ENCODE measurements at places on chromosomes 2 and 18.

- DNase-seq = no peak
Observed at GRCh38 chr2:832635-833034, 118.0 kb upstream of the SNTG2 start.

DNA sequence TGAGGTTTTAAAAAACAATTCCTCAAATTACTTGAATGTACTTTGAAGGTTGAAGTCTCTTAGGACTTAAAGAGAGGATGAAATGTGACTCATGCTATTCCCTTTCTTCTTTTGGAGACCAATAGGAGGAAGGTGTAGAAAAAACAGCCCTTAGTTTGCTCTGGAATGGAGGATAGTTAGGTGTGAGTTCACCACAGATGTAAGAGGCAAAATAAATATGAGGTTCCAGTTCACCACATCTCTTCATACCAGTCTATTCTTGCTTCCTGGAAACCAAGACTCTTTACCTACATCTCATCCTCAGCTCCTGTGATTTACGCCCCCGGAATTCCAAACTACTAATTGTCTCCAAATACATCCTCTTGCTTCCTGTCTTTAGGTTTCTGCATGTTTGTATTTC, 77.5 kb upstream of the TTC21B start:
- no peak for DNase-seq

DNA sequence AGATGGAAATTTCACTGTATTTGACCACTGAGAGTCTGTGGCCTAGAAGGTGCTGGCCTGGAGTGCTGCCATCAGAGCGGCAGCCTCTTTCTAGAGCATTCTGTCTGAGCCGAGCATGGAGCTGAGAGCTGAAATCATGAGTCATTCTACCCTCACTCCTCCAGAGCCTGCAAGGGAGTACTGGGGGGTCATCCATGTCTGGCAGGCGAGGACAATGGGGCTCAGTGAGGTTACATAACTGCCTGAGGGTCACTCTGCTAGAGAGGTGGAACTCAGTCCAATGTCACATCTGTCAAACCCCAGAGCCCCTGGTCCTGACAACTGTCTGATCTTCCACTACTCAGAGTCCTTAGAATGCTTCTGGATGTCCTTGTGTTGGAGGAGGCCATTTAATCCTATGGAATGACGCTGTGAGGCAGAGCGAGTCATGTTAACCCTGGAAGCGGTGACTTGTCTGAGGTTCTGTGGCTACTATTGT, 65.3 kb downstream of the HAUS1 start:
- no peak for DNase-seq

DNA sequence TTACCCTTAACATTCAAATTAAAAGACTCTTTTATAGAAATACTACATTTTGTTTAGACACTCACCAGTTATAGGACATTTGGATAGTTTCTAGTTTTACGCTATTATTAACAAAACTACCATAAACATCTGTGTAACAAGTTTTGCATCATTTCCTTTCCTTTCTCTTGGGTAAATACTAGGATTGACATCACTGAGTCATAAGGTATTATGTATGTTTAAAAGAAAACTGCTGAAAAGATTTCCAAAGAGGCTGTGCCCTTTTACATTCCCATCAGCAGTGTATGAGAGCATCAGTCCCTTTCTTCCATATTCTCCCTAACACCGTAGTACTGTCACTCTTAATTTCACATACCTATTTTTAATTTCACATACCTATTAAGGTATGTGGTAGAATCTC, 130.6 kb downstream of the USP34 start:
- DNase-seq = no peak

- no peak for DNase-seq
Observed at GRCh38 chr2:197515315-197515738, 539 bp upstream of the MOB4 start.

DNA sequence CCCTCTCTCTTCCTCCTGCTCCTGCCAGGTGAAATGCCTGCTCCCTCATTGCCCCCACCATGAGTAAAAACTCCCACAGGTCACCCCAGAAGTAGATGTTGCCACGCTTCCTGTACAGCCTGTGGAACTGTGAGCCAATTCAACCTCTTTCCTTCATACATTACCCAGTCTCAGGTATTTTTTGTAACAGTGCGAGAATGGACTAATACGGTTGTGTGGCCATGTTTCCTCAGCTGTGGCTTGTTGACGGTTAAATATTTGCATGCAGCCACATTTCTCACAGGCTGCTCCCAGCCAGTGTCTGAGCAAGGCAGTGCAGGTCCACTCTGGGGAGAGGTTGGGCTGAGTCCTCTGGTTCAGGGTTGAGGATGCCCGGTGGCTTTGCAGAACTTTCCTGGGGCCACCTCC, 27.8 kb upstream of the COPS8 start:
- no peak for DNase-seq

- DNase-seq = no peak
Observed at GRCh38 chr2:65313954-65314256, 86.3 kb downstream of the ACTR2 start.

DNA sequence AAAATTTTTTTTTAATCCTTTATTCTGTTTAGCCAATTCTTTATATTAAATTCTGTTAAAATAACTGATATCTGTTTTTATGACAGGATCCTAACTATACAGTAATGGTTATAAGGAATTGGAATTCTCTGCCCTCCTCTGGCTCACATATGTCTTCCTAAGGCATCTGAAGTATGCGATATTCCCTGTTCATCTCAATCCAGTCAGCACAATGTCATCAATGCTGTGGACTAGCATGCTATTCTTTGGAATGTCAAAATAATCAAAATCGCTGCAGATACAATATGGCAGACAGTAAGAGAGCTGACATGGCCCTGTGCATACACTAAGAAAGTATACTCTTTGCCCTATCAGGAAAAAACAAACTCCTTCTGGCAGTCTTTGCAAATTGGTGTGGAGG, 107.6 kb downstream of the AP1S3 start:
- DNase-seq = no peak

DNA sequence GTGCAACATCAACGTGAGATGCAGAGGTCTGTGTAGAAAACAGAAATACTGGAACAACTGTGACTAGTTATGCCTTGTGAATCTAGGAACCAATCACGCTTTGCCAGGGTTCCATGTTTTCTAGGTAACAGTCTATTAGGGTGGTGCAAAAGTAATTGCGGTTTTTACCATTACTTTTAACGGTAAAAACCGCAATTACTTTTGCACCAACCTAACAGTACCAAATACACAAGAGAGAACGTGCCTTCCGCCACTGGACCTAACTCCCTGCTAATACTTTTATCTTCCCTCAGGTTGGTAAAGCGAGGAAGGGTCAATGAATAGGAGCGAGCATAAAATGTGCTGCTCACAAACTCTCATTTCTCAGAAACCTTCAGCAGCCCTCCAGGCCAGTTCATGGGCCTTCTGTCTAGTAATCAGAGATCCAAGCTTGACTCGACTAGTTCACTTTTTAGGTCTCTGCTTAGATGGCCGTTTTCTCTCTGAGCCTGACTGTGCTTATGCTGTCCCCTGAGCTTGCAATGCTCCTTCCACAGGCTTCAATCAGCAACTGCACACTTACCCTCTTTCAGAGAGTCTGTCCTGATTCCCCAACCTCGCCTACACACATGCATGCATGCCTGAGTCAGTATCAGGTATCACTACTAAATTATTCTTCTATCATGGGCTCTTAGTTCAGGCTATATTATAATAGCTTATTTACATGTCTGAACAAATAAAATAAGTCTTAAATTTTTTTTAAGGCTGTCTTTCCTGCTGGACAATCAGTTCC, 47.0 kb downstream of the PLEKHM3 start:
- DNase-seq = no peak

DNA sequence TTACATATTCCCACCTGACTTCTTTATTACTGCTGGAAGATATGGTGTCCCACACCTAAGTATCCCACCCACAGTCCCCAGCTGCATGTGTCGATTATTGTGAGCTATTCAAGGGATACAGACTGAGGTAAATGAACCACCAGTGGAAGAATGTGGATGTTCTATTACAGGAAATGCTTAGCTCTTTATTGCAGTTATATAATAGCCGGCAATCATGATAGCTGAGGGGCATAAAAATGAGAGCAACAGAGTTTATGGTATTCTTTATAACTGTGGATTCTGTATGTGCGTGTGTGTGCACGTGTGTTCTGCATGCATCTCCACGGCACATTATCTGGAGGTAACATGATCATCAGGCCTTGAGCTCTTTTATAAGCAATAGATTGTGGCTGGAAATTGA, 198.9 kb downstream of the NEDD4L start:
- DNase-seq = no peak

- DNase-seq = no peak
Observed at GRCh38 chr2:182015334-182016109, 29.9 kb downstream of the PPP1R1C start.

GRCh38 chr18:10892786-10893185, 256.6 kb downstream of the PIEZO2 start:
- DNase-seq = no peak

DNA sequence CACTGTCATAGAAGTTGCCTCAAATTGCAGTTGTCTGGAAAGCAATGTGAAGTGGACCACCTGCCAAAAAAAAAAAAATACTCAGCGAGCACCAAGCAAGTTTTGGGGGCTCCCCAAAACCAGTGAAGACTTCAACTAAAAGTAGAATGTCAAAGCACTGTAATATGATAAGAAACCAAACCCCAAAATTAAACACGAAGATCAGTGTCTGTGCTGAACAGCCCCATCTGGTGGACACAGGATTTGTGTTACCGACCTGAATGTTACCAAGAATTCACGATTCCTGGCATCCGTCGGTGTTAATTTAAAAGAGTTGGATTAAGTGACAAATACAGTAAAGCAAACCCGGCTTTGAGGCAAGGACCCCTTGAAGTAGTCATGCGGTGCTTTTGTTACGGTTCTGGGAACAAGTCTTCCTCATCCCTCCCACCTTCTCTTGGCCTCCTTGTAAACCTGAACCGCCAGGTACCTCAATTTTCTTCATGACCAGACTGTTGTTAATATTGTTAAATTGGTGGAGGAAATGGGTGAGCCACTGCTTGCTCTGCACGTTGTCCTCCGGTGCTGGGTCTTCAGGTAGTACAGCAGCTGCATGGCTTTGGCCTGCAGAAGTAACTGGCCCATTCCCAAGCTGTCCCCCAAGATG, 31.3 kb upstream of the SSB start:
- peak; percentile 70 for DNase-seq

DNA sequence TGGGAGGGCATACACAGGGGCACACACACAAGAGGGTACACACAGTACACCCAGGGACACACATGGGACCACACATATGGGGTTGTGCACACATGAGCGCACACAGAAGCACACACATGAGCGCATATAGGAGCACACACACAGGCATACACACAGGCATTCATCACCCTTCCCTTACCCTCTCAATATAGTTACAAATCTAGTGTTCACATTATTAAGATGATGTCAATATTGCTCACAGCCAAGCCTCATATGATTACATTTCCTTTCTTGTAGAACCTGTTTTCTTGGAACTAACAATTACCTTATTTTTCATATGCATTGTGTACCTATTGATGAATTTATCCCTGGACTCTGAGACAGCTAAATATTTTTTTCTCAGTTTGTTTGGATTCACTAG, 156.7 kb downstream of the FHOD3 start:
- no peak for DNase-seq

DNA sequence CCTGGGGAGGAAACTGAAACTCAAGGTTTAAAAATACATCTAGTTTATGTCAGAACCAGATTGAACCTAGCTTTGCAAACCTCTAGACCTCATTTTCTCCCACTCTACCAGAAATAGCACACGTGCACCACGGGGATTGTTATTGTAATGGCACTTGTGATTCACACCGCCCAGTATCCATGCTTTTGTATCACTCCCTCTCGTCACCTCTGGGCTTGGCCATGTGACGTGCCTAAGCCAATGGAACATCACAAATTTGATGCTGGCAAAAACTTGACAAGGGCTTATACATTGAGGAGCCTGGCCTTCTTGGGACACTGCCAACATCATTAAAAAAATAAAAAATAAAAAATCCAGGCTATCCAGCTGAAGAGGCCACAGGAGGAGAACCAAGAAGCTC, 495.8 kb upstream of the POU3F3 start:
- DNase-seq = no peak

GRCh38 chr2:62221141-62221540, 25.2 kb downstream of the B3GNT2 start:
- DNase-seq = no peak

- no peak for DNase-seq
Observed at GRCh38 chr2:56148825-56149224, 35.0 kb upstream of the CCDC85A start.

DNA sequence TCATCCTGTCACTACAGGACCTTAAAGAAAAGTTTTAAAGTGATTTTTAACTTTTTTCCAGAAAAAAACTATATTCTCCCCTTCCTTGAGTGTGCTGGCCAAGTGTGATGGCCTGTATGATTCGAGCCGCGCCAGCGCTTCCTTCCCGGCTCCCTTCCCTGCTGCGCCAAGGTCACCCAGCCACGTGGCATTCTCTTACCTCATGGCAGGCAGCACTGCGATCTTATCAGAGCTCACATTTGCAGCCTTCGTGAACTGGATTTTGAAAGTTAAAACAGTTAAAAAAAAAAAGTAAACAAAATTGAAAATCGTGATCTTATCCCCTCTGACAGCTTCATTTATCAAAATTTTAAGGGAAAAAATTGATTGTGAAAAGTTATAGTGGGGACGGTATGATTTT, 279.8 kb downstream of the PTGR3 start:
- no peak for DNase-seq

DNA sequence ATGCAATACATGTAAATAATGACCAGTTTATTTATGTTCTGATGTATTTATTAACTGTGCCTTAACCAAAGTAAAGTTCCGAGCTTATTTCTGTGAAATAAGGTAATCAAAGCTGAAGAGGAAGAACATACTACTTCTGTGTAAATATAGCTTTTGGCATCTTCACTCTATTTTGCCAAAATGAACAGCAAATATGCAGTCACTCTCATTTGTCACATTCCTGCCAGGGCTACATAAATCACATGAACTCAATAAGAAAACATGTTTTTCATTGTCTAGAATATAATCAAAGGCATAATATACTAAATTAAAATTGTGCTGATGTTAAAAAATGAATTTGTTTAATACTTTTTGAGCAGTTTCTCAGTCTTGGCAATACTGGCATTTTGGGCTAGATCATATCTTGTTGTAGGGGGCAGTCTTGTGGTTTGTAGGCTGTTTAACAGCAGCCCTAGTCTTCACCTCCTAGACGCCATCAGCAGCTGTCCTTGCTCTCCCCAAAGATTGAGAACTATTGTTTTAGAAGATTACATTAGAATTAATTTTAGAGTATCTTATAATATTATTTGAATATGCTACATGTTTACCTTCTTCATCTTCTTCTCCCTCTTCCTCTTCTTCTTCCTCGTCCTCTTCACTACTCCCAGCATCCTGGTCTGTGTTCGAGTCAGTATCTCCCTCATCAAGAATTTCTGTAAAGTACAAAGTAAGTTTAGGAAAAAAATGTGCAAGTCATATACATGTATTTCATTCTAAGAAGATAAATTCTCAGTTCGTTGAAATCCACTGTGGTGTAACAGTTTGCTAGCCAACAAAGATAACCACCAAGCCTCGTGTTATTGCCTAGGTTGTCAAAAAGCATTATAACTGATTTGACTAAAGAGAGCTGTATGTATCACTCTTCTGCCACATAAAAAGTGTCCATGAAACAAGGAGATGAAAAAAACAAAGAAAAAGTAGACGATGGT, 41.5 kb downstream of the CWC22 start:
- no peak for DNase-seq

Measured in activated CD4-positive, alpha-beta T cell treated with anti-CD3 and anti-CD28 coated beads for 48 hours (primary cell).